ENCODE measurements at places on chromosomes 3 and 15. TPM values are rescaled to one million over a fixed set of nuclear protein-coding genes. Genes with fewer than 3 reads are reported as not detected.

GRCh38 chr3:14245822-14246221, 67.2 kb downstream of the LSM3 start:
- H3K4me1 ChIP-seq = no peaks in the 10 kb centered on the region
- no peak for DNase-seq
- H3K36me3 ChIP-seq = no peaks in the 10 kb centered on the region
- no peak overlapping the region for H3K27ac ChIP-seq
- no peak overlapping the region for H3K4me3 ChIP-seq
- H3K27me3 ChIP-seq = no peaks in the 10 kb centered on the region

- peaks cover 16% of the 10 kb centered on the region for H3K4me1 ChIP-seq
- no peaks in the 10 kb centered on the region for H3K27me3 ChIP-seq
- DNase-seq = no peak
- H3K4me3 ChIP-seq = no peak overlapping the region
- no peak overlapping the region for H3K27ac ChIP-seq
- H3K36me3 ChIP-seq = no peaks in the 10 kb centered on the region
Observed at GRCh38 chr15:29883126-29883525, 60.9 kb upstream of the TJP1 start.

- H3K27me3 ChIP-seq = peaks cover 60% of the 10 kb centered on the region
- no peaks in the 10 kb centered on the region for H3K36me3 ChIP-seq
- DNase-seq = no peak
- H3K4me3 ChIP-seq = no peak overlapping the region
- no peaks in the 10 kb centered on the region for H3K4me1 ChIP-seq
- no peak overlapping the region for H3K27ac ChIP-seq
Observed at GRCh38 chr3:158091531-158091930, 14.7 kb downstream of the SHOX2 start.

The MUC4 gene
- total RNA-seq = not detected

The AP3B2 gene
- total RNA-seq = not detected

The COL8A1 gene
- total RNA-seq = 22.7 TPM

- no peaks in the 10 kb centered on the region for H3K36me3 ChIP-seq
- no peak overlapping the region for H3K4me3 ChIP-seq
- no peaks in the 10 kb centered on the region for H3K27me3 ChIP-seq
- H3K4me1 ChIP-seq = no peaks in the 10 kb centered on the region
- DNase-seq = no peak
- no peak overlapping the region for H3K27ac ChIP-seq
Observed at GRCh38 chr3:132972333-132972732, 65.9 kb upstream of the TMEM108 start.

- DNase-seq = no peak
- no peaks in the 10 kb centered on the region for H3K36me3 ChIP-seq
- H3K27me3 ChIP-seq = no peaks in the 10 kb centered on the region
- no peak overlapping the region for H3K27ac ChIP-seq
- no peak overlapping the region for H3K4me3 ChIP-seq
- no peaks in the 10 kb centered on the region for H3K4me1 ChIP-seq
Observed at GRCh38 chr3:16665282-16665741, 60.1 kb upstream of the DAZL start.

GRCh38 chr3:143331350-143331749, 211.8 kb downstream of the CHST2 start:
- no peak for DNase-seq
- no peaks in the 10 kb centered on the region for H3K27me3 ChIP-seq
- H3K4me3 ChIP-seq = no peak overlapping the region

The SLC33A1 gene
- 19.6 TPM for total RNA-seq

The PLOD2 gene
- total RNA-seq = 17.9 TPM

DNA sequence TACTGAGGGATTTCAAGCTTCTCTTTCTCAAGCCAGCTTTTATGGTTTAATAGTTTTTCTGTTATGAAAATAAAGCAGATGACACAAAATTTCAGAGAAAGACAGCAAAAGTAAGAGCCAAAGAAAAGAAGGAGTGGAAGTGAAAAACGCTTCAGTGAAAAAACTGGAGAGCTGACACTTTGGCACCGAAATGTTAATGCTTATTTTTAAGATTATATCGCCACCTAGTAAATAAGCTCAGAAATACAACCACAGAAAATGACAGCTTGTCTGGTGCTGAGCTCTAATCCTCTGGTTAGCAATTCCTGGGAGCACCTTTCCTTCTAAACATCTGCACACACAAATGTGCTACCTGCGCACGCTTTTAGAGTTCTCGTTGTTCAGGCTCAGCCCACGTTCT, 101.6 kb downstream of the ZPLD1 start:
- no peak for DNase-seq
- no peak overlapping the region for H3K4me3 ChIP-seq
- H3K27ac ChIP-seq = no peak overlapping the region
- H3K36me3 ChIP-seq = no peaks in the 10 kb centered on the region

The TEX55 gene
- not detected for total RNA-seq

The NPAP1 gene
- total RNA-seq = not detected

- H3K36me3 ChIP-seq = no peaks in the 10 kb centered on the region
- no peaks in the 10 kb centered on the region for H3K4me1 ChIP-seq
- no peak overlapping the region for H3K4me3 ChIP-seq
- H3K27me3 ChIP-seq = no peaks in the 10 kb centered on the region
Observed at GRCh38 chr3:10949197-10949596, 43.4 kb upstream of the SLC6A1 start.

- H3K4me3 ChIP-seq = no peak overlapping the region
- no peaks in the 10 kb centered on the region for H3K27me3 ChIP-seq
- no peaks in the 10 kb centered on the region for H3K36me3 ChIP-seq
- no peak overlapping the region for H3K27ac ChIP-seq
- DNase-seq = no peak
- no peaks in the 10 kb centered on the region for H3K4me1 ChIP-seq
Observed at GRCh38 chr3:35946121-35946853, 307.0 kb downstream of the ARPP21 start.

- H3K4me1 ChIP-seq = no peaks in the 10 kb centered on the region
- no peak for DNase-seq
Observed at GRCh38 chr3:39088889-39089288, 18.5 kb downstream of the GORASP1 start.

The KNG1 gene
- not detected for total RNA-seq

- DNase-seq = no peak
- H3K27me3 ChIP-seq = no peaks in the 10 kb centered on the region
- H3K4me3 ChIP-seq = no peak overlapping the region
- no peak overlapping the region for H3K27ac ChIP-seq
Observed at GRCh38 chr3:50472958-50473357, 30.5 kb downstream of the CACNA2D2 start.

The GPR149 gene
- not detected for total RNA-seq

- H3K4me1 ChIP-seq = no peaks in the 10 kb centered on the region
- no peak overlapping the region for H3K27ac ChIP-seq
- no peaks in the 10 kb centered on the region for H3K36me3 ChIP-seq
- no peak for DNase-seq
- no peak overlapping the region for H3K4me3 ChIP-seq
- peaks cover 7% of the 10 kb centered on the region for H3K27me3 ChIP-seq
Observed at GRCh38 chr3:172442606-172443005, 5.7 kb downstream of the GHSR start.

DNA sequence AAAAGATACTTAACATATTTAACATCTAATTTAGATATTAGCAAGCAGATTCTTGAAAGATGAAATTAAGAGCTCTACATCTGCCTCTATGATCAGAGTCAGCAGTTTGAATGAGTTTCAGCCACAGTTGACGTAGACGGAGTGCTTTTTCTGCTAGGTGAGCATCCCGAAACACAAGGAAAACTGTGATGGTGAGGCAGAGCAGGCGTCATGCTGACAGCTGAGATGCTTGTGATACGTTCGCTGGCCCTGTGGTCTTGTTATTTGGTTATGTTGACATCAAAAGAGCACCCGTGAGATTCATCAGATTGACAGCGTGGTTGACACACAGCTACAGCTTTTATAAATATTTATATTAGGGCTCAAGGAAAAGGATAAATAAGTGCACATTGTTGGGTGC, 19.6 kb upstream of the GOLGA8B start:
- H3K36me3 ChIP-seq = no peaks in the 10 kb centered on the region
- H3K27me3 ChIP-seq = no peaks in the 10 kb centered on the region
- no peak overlapping the region for H3K27ac ChIP-seq
- H3K4me1 ChIP-seq = no peaks in the 10 kb centered on the region
- H3K4me3 ChIP-seq = no peak overlapping the region

DNA sequence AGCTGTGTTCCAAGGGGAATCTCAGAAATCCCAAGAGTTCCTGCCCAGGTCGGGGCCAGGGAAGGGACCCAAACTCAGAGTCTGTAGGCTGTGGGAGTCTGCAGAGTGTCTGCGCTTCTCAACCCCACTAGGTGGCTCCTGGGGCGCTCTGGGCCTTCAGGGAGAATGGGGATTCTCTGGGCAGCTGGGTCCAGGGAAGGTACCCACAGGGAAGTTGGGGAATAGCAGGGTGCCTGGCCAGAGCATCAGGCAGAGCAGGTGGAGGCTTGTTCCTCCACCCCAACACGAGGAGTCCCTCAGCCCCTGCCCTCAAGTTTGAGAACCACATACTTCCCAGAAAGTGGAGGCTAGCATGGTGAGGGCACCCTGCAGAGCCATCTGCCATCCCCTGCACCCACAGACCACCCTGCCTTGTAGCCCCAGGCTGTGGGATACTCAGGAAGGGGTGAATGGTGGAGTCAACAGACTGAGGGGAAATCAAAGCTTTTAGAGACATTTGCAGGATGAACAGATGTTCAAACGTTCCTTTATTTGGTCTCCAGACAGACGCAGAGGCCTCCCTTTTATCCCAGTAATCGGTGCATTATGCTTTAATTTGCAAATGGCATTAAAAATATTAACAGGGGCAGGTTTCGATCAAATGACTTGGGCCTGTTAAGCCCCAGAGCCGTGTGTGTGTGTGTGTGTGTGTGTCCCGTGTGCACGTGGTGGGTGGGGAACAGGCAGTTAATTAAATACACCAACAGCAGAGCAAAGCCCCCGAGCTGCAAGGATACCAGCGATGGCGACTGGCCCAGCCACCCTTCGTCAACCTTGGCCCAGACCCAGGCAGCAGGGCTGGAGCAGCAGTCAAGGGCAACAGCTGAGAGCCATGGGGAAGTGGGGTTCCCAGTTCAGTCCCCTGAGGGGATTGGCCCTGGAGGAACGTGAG, 57.7 kb downstream of the DNAJB8 start:
- H3K27me3 ChIP-seq = no peaks in the 10 kb centered on the region
- H3K36me3 ChIP-seq = no peaks in the 10 kb centered on the region
- no peak for DNase-seq
- no peak overlapping the region for H3K4me3 ChIP-seq
- no peaks in the 10 kb centered on the region for H3K4me1 ChIP-seq

- H3K36me3 ChIP-seq = no peaks in the 10 kb centered on the region
- no peak overlapping the region for H3K4me3 ChIP-seq
- DNase-seq = no peak
Observed at GRCh38 chr3:191484461-191484860, 23.5 kb downstream of the PYDC2 start.

The MORF4L1 gene
- total RNA-seq = 375 TPM

DNA sequence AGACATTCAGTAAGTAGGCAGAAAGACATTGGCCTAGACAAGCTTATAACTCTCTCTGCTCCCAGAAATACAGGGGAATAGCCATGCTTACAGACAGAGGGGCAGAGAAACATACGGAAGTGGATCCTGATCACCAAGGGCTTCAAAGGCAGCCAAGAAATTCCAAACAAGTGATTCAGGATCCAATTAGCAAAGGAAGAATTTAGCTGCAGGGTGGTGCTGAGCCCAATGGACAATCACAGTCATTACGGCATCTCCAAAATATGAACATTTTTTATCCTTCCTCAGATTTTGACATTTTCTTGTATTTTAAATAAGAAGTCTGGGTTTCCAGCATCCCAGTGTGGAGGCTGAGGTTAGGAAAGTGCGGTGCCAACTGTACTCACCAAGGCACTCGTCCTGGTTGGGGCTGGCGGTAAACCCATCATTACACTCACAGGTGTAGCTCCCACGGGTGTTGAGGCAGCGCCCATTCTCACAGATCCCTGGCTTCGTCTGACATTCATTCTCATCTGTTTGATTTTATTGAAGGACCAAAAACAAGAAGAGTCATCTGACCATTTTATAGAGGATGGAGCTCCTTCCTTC, 96.8 kb downstream of the DUT start:
- no peaks in the 10 kb centered on the region for H3K27me3 ChIP-seq
- peaks cover 63% of the 10 kb centered on the region for H3K36me3 ChIP-seq
- no peak overlapping the region for H3K4me3 ChIP-seq
- no peaks in the 10 kb centered on the region for H3K4me1 ChIP-seq
- DNase-seq = no peak

The GPR160 gene
- total RNA-seq = 0.28 TPM

GRCh38 chr3:1318296-1319005, 225.6 kb downstream of the CNTN6 start:
- no peaks in the 10 kb centered on the region for H3K27me3 ChIP-seq
- no peak overlapping the region for H3K27ac ChIP-seq
- no peak for DNase-seq
- H3K4me3 ChIP-seq = no peak overlapping the region
- no peaks in the 10 kb centered on the region for H3K36me3 ChIP-seq

The LRRC15 gene
- total RNA-seq = 0.05 TPM
